Endothelial cell of umbilical vein (primary cell): ENCODE measurements at places on chromosomes 16 and 17. TPM values are rescaled to one million over a fixed set of nuclear protein-coding genes. Genes with fewer than 3 reads are reported as not detected.
A peak's percentile ranks its signal among the peaks of the same experiment; 100 is the strongest.

DNA sequence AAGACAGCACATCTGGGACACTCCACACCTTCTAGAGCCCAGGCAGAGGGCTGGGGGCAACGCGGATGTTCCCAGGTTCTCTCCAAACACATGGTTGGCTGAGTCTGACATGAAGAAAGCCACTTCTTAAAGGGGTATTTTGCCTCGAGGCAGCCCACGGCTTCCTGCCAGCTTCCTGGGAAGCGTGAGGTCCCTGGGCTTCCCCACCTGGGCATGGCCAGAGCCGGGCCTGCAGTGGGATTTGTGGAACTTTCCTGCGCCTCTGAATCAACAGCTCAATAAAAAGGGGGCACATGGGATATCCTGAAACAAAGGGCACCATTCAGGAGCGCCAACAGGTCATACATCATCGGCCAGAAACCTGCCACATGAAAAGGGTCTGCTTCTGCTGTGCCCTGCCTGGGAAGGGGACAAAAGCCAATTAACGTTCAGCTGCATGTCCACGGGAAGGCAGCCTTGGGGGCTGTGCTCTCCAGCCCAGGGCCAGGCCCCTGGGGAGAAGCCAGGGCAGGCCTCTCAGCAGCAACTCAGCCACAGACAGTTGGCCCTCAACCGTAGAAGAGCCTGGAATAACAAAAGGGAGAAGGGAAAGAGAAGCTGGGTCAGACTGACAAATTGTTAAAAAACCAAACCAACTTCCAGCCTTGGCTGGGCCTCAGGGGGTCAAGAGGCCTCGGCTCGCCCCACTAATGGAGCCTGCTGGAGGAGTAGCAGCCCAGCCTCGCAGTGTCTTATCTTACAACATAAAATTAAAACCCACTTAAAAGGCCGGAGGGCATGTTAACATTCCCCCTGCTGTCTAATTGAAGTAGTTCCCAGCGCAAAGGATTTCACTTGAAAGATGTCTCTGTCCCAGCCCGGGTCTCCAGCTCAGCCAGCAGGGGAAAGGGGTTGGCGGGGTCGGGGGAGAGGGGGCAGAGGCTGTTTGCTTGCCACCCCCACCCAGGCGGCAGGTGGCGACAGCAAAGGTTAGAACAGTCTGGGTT lies 34.2 kb downstream of the TBX4 start:
- DNase-seq, result no peak
- H3K27ac ChIP-seq, result no peak overlapping the region
- no peaks in the 10 kb centered on the region for H3K27me3 ChIP-seq
- H3K4me3 ChIP-seq, result no peak overlapping the region
- no peaks in the 10 kb centered on the region for H3K4me1 ChIP-seq
- no peaks in the 10 kb centered on the region for H3K36me3 ChIP-seq

DNA sequence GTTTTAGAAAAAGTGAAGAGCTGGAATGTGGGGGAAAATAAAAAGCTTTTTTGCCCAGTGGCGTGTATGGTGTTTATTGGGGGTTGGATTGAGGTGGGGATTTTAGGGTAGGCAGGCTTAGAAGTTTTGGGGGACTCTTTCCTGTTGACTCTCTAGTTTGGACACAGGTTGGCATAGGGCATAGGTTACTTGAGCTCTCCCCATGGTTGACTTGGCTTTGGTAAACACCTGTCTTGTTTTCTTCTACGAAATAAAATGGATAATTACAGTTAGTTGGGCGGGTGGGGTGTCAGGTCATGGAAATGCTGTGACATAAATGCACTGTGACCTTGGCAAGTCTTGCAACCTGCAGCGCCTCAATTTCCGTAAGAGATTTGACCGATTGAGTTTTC lies 680 bp upstream of the TAOK2 start:
- H3K36me3 ChIP-seq, result peaks cover 5% of the 10 kb centered on the region
- H3K27me3 ChIP-seq, result no peaks in the 10 kb centered on the region
- DNase-seq, result no peak

DNA sequence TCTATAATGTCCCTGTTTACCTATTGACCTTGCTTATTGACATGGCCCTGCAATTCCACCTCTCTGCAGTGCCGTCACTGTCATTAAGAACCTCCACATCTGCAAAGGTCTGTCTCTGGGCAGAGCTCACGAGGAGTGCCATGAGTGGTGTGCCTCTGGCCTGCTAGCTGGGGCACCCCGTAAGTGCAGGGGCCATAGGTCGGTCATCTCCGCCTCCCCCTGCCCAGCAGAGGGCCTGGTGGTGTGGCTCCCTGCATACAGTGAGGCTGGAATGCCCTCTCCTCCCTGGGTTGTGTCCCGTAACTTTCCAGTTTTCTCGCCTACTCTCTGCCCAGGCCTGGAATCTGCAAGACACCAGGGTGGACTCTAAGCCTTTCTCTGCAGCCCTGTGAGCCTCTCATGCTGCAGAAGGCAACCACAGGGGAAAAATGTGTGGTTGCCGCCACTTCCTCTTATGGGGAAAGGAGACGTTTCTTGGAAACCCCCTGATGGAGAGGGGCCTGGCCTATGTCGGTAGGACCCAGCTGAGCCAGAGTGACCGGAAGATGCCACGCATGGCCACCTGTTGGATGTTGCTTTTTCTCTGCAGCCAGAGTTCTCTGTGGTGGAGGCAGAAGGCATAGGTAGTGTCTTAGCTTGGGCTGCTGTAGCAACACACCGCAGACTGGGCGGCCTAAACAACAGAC lies 2.7 kb upstream of the SNX20 start:
- H3K36me3 ChIP-seq, result no peaks in the 10 kb centered on the region
- no peaks in the 10 kb centered on the region for H3K4me1 ChIP-seq
- no peak overlapping the region for H3K27ac ChIP-seq
- H3K4me3 ChIP-seq, result no peak overlapping the region
- DNase-seq, result no peak

DNA sequence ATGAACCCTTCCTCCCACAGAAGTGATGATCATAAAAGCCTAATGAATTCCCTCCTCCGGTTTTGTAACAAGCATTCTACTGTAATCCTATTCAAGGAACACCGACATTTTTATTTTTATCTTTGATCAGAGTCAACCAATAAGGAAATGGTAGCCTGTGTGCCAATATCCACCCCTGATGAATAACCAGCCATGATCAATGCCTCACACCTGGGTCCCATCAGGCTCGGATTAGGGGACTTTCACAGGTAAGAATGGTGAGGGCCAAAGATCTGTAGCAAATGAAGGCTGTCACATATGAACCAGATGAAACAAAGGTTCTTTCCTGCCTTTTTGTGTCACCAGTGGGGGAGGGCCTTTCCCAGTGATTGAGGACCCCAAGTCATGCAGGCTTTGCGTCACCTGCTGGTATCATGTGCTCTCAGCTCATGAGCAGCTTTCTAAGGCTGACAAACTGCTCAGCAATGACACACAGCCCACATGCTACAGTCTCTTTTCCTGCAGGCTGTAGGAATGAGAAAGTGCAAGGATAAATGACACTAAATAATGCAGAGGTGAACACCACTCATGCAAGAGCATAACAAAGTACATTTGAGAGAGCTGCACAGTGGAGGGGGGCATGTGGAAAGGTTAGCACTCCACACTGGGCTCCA lies 34.9 kb downstream of the TOM1L2 start:
- H3K36me3 ChIP-seq, result no peaks in the 10 kb centered on the region
- H3K27me3 ChIP-seq, result no peaks in the 10 kb centered on the region
- no peak overlapping the region for H3K4me3 ChIP-seq
- H3K27ac ChIP-seq, result no peak overlapping the region
- H3K4me1 ChIP-seq, result peaks cover 22% of the 10 kb centered on the region

- no peak overlapping the region for H3K27ac ChIP-seq
- DNase-seq, result no peak
- no peak overlapping the region for H3K4me3 ChIP-seq
- no peaks in the 10 kb centered on the region for H3K27me3 ChIP-seq
- H3K4me1 ChIP-seq, result no peaks in the 10 kb centered on the region
Observed at GRCh38 chr17:828761-829160, 46.6 kb downstream of the MRM3 start.

DNA sequence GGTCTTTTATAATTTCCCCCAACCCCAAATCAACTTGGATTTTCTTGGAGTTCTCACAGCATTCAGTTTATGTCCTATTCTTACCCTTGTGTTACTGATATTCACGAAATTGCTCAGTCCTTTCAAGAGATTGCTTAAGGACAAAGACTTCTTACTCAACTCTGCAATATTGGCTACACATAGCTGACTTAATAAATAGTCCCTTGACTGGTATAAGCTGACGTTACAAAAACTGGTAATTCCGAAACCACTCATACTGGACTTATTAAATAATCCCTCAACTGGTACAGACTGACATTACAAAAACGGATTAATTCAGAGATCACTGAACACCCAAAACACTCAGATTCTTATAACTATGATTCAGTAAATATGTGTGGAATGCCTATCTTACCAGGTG lies 860 bp downstream of the TIGD7 start:
- H3K36me3 ChIP-seq, result peaks cover 10% of the 10 kb centered on the region
- peaks cover 12% of the 10 kb centered on the region for H3K4me1 ChIP-seq
- DNase-seq, result no peak
- no peak overlapping the region for H3K27ac ChIP-seq
- peak overlapping the region; percentile 65 for H3K4me3 ChIP-seq

- H3K4me1 ChIP-seq, result no peaks in the 10 kb centered on the region
- H3K27ac ChIP-seq, result no peak overlapping the region
- DNase-seq, result no peak
- H3K4me3 ChIP-seq, result no peak overlapping the region
Observed at GRCh38 chr16:20410121-20410723, 888 bp downstream of the ACSM5 start.

- H3K4me1 ChIP-seq, result no peaks in the 10 kb centered on the region
- no peak for DNase-seq
- no peak overlapping the region for H3K27ac ChIP-seq
- H3K4me3 ChIP-seq, result no peak overlapping the region
Observed at GRCh38 chr16:58499092-58499511, 841 bp upstream of the NDRG4 start.

GRCh38 chr16:15422222-15422621 lies 12.2 kb upstream of the BMERB1 start:
- no peaks in the 10 kb centered on the region for H3K36me3 ChIP-seq
- peaks cover 4% of the 10 kb centered on the region for H3K27me3 ChIP-seq
- no peak overlapping the region for H3K27ac ChIP-seq
- no peak overlapping the region for H3K4me3 ChIP-seq
- DNase-seq, result no peak

DNA sequence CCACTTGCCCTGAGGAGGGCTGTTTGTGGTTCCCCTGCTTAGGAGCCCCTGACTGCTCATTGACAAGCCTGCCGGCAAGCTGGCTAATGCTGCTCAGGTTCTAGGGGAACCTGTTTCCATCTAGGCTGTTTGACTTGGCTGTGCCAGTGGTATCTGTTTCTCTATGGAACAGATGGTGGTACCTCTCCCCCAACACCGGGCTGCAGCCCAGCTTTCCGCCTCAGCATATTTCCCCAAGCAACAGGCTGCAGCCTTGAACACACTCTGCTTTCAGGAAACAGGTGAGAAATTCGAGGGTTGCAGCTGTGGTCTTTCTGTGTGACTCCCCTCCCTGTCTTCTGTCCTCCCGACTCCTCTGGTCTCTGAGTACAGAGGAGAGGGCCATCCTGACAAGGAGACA lies 132.3 kb downstream of the TMEM132E start:
- DNase-seq, result no peak
- no peaks in the 10 kb centered on the region for H3K36me3 ChIP-seq
- H3K27me3 ChIP-seq, result no peaks in the 10 kb centered on the region
- H3K4me3 ChIP-seq, result no peak overlapping the region
- no peaks in the 10 kb centered on the region for H3K4me1 ChIP-seq

DNA sequence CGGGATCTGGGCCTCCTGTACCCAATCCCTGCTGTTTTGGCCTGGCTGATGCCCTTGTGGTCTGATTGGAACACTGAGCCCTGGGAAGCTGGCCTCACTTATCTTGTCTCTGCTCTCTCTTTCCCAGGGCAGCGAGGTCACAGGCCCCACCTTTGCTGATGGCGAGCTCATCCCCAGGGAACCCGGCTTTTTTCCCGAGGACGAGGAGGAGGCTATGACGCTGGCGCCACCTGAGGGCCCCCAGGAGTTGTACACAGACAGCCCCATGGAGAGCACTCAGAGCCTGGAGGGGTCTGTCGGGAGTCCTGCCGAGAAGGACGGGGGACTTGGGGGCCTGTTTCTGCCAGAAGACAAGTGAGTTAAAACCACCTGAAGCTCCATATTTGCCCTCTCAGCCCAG lies 126.0 kb downstream of the RAB11FIP4 start:
- H3K27me3 ChIP-seq, result no peaks in the 10 kb centered on the region
- DNase-seq, result no peak
- no peak overlapping the region for H3K27ac ChIP-seq
- no peaks in the 10 kb centered on the region for H3K4me1 ChIP-seq

- no peaks in the 10 kb centered on the region for H3K27me3 ChIP-seq
- no peak overlapping the region for H3K27ac ChIP-seq
- H3K4me3 ChIP-seq, result no peak overlapping the region
- DNase-seq, result no peak
- H3K36me3 ChIP-seq, result peaks cover 9% of the 10 kb centered on the region
- H3K4me1 ChIP-seq, result peaks cover 7% of the 10 kb centered on the region
Observed at GRCh38 chr16:88746506-88746905, 38.5 kb downstream of the PIEZO1 start.

GRCh38 chr17:63247706-63248105 lies 198.4 kb downstream of the CYB561 start:
- no peak overlapping the region for H3K4me3 ChIP-seq
- no peak overlapping the region for H3K27ac ChIP-seq
- peak; percentile 85 for DNase-seq
- H3K4me1 ChIP-seq, result peaks cover 11% of the 10 kb centered on the region
- H3K36me3 ChIP-seq, result no peaks in the 10 kb centered on the region

DNA sequence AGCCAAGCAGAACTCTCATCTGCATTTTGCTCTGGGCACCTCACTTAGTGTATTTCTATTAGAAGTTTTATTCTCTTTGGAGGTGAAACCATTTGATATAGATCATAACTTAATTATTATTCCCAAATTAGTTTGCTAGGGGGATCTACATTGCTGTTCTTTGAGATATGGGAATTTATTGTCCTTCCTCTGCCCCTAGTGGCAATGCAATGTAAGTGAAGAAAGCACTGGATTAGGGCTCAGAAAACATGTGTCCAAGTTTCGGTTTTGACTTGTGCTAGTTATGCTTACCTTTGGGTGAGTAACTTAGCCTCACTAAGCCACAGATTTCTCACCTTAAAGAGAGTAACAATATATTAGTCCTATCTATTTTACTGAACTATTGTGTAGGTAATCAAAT lies 2.9 kb downstream of the KRT39 start:
- H3K27me3 ChIP-seq, result no peaks in the 10 kb centered on the region
- H3K27ac ChIP-seq, result no peak overlapping the region
- DNase-seq, result peak; percentile 14

DNA sequence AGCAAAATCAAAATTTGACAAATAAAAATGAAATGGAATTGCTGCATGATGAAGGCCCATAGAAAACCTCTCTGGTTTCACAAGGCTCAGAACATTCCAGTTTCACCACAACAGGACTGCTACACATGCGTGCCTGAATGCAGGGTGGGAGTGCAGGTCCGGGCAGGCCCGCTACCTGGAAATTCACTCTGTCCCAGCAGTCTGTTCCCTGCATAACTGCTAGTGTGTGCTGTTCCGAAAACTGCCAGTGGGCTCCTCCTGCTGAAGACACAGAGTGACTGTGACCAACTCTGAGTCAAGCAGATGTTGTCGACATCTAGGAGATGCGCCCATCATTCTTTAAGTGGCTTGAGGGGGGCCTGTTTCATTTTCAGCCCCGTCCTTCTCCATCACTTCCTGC lies 284.8 kb upstream of the MAF start:
- H3K27ac ChIP-seq, result no peak overlapping the region
- DNase-seq, result no peak
- H3K4me1 ChIP-seq, result no peaks in the 10 kb centered on the region
- H3K27me3 ChIP-seq, result no peaks in the 10 kb centered on the region
- no peaks in the 10 kb centered on the region for H3K36me3 ChIP-seq

The ABCA6 gene
- total RNA-seq, result 16.8 and 30.5 TPM in 2 replicates

The WWP2 gene
- 43.0 and 44.9 TPM in 2 replicates for total RNA-seq

The GPRC5B gene
- total RNA-seq, result 24.3 and 42.3 TPM in 2 replicates

The CDK3 gene
- total RNA-seq, result 6.2 and 8.5 TPM in 2 replicates

The GEMIN4 gene
- 29.1 and 29.9 TPM in 2 replicates for total RNA-seq

The CIBAR2 gene
- total RNA-seq, result not detected in 2 replicates

The IL21R gene
- not detected in 2 replicates for total RNA-seq

The ELAC2 gene
- 64.8 and 71.6 TPM in 2 replicates for total RNA-seq
